ENCODE measurements at places on chromosomes 5 and 9.

DNA sequence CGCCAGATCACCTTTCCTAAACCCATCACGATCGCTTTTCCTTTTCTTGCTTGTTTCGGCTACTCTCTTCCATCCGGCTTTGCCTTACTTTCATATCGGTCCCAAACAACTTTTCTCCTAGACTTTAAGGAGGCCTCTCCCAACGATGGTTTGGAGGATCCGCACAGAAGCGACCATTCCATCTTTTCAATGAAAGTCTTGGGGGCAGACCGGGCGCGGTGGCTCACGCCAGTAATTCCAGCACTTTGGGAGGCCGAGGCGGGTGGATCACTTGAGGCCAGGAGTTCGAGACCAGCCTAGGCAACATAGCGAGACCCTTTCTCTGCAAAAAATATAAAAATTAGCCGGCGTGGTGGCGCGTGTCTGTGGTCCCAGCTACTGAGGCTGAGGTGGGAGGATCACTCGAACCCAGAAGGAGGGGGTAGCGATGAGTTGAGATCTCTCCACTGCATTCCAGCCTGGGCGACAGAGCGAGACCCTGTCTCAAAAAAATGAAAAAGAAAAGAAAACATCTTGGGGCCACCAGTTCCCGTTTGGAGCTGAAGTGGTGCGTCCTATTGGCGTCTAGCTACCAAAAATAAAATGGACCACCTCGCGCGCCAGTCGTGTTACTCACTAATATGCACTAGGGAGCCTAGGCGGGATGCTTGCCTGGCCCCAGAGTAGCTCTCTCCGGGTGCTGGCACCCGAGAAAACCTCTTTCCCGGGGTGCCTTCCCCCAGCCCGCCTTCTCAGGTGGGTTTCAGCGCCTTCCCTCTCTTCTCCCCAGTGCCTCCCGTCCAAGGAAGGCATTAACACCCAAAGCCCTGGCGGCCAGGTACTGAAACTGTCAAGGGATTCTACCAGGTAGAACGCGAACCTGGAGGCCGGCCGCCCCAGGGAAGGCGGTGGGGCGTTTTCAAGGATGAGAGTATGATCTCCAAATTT, 800 bp upstream of the AP3B1 start:
- no peak for DNase-seq

DNA sequence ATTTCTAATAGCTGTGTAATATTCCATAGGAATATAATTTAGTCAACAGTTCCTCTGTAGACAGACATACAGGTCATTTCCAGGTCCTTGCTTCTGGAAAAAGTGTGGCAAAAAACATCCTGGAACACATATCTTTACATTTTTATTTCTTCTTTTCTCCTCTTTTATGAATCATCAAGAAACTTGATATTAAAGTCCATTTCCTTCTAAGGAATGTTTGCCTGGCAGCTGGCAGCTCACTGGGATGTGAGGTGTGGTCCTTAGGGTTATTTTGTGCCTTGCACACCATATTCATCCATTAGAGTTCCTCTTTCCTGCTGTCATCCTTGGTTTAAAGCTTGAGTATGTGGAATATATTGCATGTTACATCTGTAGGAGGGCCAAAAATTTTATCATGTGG, 122.0 kb downstream of the GALNT10 start:
- DNase-seq, result no peak

DNA sequence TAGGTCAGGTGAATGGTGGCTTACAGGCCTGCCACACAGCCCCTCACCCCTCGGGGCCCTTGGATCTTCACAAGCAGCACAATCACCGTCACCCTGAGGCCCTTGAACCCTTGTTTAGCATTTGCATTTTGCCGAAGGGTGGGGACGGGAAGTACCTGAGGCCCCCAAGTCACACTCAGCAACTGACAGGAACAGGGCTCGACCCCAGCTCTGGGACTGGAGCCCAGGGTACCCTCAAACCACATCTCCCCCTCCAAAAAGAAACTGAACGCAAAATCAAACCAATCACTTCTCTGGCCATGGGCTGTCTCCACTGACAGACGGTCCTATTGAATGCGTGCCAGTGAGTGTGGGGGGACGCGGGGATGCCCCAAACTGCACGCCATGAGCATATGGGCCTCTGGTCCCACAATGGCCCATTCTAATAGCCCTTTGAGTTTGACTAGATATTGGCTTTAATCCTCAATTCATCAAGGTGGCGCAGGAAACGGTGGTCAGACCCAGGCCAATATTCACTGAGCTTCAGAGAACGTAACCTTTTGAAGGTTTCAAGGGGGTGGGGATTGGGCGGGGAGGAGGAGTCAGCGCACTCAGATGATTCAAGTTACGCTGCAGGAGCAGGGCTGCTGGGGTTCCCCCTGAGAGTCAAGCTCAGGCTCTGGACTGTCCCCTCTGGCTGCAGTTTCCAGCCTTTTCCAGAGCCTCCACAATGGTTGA, 176.0 kb downstream of the DAB2IP start:
- no peak for DNase-seq

DNA sequence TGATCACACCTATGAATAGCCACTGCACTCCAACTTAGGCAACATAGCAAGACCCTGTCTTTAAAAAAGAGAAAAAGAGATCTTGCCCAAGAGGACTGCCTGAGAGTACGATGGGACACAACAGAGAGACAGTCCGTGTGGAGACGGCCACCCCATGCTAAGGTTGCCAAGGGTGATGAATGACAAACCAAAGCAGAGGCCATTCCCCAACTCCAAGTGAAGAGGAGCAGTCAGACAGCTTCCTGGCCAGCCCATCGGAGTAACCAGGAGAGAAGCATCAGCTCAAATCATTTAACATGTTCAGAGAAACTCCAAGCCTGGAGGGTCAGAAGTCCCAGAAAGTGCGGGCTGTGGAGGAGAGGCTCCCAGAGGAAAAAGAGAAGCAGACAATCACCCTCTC, 63.9 kb upstream of the SUB1 start:
- DNase-seq, result no peak

DNA sequence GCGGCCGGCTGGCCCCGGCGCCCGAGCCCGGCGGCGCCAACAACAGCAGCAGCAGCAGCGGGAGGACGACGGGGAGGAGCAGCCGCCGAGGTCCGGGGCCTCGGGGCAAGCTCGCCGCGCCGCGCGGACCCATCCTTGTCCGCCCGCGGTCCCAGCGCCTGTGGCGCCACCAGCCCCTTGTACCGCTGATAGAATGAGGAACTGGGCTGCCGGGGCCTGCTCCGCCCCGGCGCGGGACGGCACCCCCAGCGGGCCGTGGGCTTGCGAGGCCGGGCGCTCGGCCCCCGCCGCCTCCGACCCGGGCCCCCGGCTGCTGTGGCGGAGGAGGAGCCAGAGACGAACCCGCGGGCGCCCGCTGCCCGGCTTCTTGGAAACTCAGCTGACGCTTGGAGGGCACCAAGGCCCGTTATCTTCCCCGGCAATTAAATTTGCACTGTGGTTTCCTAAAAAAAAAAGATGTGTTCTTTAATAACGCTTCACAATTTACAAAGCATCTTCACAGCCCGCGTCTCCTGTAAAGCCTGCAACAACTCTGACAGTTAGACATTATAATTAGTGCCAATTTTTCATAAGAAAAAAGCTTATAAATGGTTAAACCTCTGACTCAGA, at the start of gene ARSB:
Gene ARSB (minus strand): TSS at position 195 of the 609 bp plus-strand sequence. CDS start 62 bp downstream, at position 133.
- no peak for DNase-seq

DNA sequence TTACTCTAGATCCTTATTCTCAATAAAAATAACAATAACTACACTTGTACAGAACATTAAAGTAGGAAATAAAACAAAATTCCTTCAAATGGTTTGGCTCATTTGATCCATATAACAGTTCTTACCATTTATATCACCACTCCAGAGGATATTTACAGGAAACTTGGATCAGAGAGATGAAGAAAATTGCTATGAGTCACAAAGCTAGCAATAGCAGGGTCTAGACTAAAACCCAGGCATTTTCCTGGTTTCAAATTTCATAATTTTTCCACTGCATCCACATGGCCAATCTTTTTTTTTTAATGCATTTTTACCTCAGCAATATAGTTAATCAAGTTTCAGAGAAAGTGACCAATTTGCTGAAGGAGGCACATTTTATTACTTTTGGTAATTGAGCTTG, 299.2 kb downstream of the ELAVL2 start:
- DNase-seq, result no peak

DNA sequence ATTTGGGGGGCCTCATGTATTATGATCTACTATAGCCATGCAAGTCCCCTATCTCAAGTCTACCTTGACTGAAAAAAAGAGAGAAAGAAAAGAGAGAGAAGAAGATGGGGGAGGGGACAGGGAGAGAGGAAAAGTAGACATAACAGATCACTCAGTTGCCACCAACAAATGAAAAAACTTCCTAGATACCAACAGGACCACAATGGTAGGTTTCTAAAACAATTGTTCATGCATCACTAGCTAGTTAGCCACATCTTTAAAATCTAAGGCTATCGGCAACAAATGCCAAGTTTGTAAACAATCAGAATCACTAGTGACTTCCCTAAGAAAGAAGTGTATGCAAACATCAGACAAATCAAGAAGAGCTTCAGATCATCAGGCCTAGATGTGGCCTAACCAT, 328.2 kb downstream of the BNC2 start:
- no peak for DNase-seq

GRCh38 chr5:129019401-129019908, 54.2 kb downstream of the SLC27A6 start:
- no peak for DNase-seq

GRCh38 chr5:62547945-62548630, 30.5 kb upstream of the LRRC70 start:
- no peak for DNase-seq

DNA sequence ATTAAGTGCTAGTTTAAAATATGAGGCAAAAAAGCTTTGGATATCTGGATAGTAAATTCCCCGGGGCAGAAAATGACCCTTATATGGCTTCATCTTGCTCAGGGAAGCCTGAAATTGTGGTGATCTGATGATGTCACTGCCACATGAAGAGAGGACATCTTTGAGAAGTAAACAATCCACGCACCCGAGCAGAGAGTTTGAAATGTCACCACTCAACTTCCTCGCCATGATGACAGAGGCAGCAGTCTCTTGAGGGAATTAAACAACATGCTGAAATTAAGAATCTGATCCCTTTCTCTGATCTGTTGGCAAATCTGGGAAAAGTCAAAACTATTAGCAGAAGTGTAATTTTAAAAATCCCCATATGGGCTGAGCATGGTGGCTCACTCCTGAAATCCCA, 110.0 kb downstream of the TLE1 start:
- no peak for DNase-seq

DNA sequence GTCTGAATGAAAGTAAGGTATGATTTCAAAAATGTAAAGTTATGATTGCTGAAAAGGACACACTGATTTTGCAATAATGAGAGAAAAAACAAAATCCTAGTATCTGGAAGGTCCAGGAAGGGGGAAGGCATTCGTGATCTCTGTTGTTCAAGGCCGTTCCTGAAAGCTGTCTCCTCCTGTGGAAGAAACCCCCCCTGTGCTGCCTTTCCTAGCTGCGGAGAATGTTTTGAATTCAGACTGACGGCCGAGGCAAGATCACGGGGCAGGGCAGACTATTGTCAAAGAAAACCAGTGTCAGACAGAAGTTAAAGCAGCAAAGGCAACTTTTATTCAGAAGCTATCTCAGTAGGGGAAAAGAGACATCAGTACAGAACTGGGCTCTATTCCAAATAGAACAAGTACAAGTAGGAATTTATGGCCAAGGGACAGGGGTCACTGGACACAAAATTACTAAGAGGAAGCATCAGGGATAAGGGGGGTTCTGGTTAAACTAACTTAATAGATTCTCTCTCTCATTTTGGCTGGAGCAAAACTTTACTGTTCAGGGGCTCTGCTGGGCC, 61.9 kb upstream of the IGFBPL1 start:
- no peak for DNase-seq

DNA sequence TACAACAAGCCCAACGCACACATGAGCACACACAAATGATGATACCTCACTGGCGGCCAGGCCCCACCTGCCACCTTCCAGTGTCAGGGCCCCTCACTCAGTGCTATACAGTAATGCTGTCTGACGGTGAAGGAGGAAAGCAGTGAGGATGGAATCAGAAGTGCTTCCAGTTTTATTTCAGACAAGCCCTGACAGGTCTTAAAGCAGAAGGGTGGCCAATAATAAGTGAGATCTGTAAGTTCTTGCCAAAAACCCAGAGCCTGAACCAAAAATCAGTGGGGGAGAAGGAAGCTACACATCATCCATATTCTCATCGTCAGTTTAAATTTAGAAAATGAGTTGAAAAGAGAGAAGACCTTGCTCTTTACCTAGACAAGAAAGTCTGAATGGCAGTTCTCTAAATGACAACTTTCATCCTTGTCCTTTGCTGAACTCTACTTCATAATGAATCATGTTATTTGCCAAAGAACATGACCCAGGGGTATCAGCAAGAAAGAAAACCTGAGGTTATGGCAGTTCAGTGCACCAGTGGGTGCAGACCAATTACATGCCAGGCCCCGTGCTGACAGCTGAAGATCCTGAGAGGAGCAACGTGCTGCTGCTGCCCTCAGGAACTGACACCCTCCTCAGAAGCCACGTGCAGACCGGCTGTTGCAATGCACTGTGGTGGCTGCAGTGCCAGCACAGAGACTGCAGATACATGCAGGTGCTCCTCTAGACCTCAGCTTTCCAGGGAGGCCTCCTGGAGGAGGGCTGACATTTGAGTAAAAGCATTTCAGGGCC, 118.7 kb downstream of the DROSHA start:
- no peak for DNase-seq

DNA sequence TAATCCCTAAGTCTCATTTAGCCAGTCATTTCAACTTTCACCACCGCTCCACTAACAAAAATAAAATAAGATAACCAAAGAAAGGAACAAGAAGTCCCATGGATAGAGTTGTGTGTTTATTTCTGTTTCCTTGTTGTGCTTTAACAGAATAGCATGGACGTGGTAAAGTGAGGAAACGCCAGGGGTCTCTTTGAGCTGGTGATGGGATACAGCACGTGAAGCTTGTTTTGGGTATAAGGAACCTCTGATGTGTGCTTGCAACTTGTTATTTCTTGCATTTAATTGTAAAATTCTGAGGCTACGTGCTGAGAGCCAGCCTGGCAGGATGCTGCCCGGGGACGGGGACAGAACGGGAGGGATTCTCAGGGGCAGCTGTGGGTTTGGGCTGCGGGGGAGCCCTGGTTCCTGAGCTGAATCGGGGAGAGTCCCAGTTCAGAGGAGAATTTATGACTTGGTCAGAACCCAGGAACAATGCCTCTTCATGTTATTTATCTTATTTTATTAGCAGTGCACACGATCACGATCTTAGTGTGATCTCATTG, 63.4 kb downstream of the ANKRD33B start:
- DNase-seq, result no peak

- no peak for DNase-seq
These were observed 11.3 kb upstream of the ANGPTL2 start for GRCh38 chr9:127133739-127134167.

Data from right renal cortex interstitium (tissue), 3 donors.